ENCODE measurements at places on chromosomes 7 and 10. TPM values are rescaled to one million over a fixed set of nuclear protein-coding genes. Genes with fewer than 3 reads are reported as not detected.

Gene ZRANB1
- total RNA-seq: 10.4 TPM

Gene SSBP1
- total RNA-seq: 295 TPM

Gene FANK1
- total RNA-seq: 3.2 TPM

Gene CPA1
- total RNA-seq: not detected

Gene LRIT1
- not detected for total RNA-seq

Gene SCART1
- 0.19 TPM for total RNA-seq

Gene JCAD
- total RNA-seq: 9.6 TPM

Gene AKR1E2
- 9.2 TPM for total RNA-seq

Gene AKR1C8
- total RNA-seq: 0.49 TPM

Gene NKX2-3
- total RNA-seq: 0.06 TPM

Gene HPSE2
- not detected for total RNA-seq

Gene MMP21
- 0.03 TPM for total RNA-seq

Gene NRG3
- total RNA-seq: not detected

Gene COMTD1
- 46.1 TPM for total RNA-seq

Gene SRRM3
- 6.1 TPM for total RNA-seq

Gene DYNC1I1
- not detected for total RNA-seq

Gene CYREN
- 73.8 TPM for total RNA-seq

Gene FZD8
- total RNA-seq: 7.5 TPM

Gene CHCHD2
- 671 TPM for total RNA-seq

Gene IDE
- total RNA-seq: 20.3 TPM

Gene OR2AE1
- not detected for total RNA-seq

Gene LHFPL3
- total RNA-seq: not detected

Gene LRRTM3
- total RNA-seq: not detected

Gene TRIM8
- 47.4 TPM for total RNA-seq

Gene CYP2C8
- total RNA-seq: not detected

Gene CABCOCO1
- not detected for total RNA-seq

Gene FAM25C
- total RNA-seq: 2.0 TPM

Gene LMBR1
- 32.4 TPM for total RNA-seq

Gene GIMAP1
- total RNA-seq: not detected

Gene ZPBP
- not detected for total RNA-seq

Gene FAM237B
- not detected for total RNA-seq

Gene PAPOLB
- total RNA-seq: not detected

Gene HOXA3
- 7.6 TPM for total RNA-seq

Gene PHKG1
- 0.63 TPM for total RNA-seq

Gene SNCG
- total RNA-seq: 6.6 TPM

Gene FAM241B
- 19.0 TPM for total RNA-seq

Gene ADCY1
- 2.5 TPM for total RNA-seq

Gene FLNC
- total RNA-seq: 4.9 TPM

Gene CLDN3
- 1.8 TPM for total RNA-seq

Gene NOC3L
- 29.7 TPM for total RNA-seq

Gene KLF14
- 0.05 TPM for total RNA-seq

Gene FGFR2
- total RNA-seq: 0.45 TPM

Gene DGKI
- total RNA-seq: 0.38 TPM
